ENCODE measurements at places on chromosomes 3 and 15. TPM values are rescaled to one million over a fixed set of nuclear protein-coding genes. Genes with fewer than 3 reads are reported as not detected.

PLA2G4F gene
- total RNA-seq: 5.2 TPM

LTK gene
- total RNA-seq: 7.9 TPM

SPESP1 gene
- 8.4 TPM for total RNA-seq

ABI3BP gene
- total RNA-seq: 0.84 TPM

IL17RD gene
- total RNA-seq: 28.7 TPM

WDR76 gene
- total RNA-seq: 4.5 TPM

TIPARP gene
- 26.2 TPM for total RNA-seq

RAF1 gene
- 55.8 TPM for total RNA-seq

MAPKAPK3 gene
- total RNA-seq: 66.2 TPM

LRRC31 gene
- not detected for total RNA-seq

SNTN gene
- total RNA-seq: not detected

SCG5 gene
- total RNA-seq: 59.1 TPM

ABCF3 gene
- 57.9 TPM for total RNA-seq

DAPK2 gene
- total RNA-seq: 1.4 TPM

GOLGA6L10 gene
- total RNA-seq: 0.84 TPM

CRYBG3 gene
- 10.5 TPM for total RNA-seq

GOLGA6L4 gene
- 3.6 TPM for total RNA-seq

PTX3 gene
- 24.4 TPM for total RNA-seq

PRKCD gene
- 6.9 TPM for total RNA-seq

PAK6 gene
- total RNA-seq: 17.7 TPM

HRH1 gene
- total RNA-seq: 3.2 TPM

LRRK1 gene
- total RNA-seq: 9.0 TPM

PLSCR2 gene
- 0.62 TPM for total RNA-seq

CHRNA5 gene
- total RNA-seq: 4.7 TPM

TIMP4 gene
- 1.1 TPM for total RNA-seq

ACP3 gene
- 1.8 TPM for total RNA-seq
